ENCODE measurements at places on chromosomes 3 and 15.

- DNase-seq = no peak
Measured at GRCh38 chr3:184545769-184546168, 15.8 kb upstream of the EPHB3 start.

- DNase-seq = no peak
Measured at GRCh38 chr3:173529062-173529711, 131.6 kb downstream of the NLGN1 start.

DNA sequence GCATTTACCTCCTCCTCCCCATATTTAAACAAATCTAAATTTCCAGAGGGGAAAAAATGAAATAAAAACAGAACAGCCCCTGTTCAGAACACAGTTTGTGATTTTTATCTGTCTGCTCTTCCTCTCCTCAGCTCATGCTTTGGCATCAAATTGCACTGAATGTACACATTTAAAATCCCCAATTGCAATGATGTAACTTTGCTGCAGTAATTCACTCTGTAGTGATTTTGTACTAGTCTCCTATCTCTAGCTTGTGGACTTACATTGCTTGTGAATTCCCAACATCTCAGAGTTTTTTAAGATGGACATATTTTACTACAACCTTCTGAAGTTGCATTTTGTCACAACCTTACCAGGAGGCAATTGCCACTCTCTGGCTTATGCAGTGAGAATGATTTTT, 81.6 kb upstream of the ROBO2 start:
- DNase-seq = no peak

DNA sequence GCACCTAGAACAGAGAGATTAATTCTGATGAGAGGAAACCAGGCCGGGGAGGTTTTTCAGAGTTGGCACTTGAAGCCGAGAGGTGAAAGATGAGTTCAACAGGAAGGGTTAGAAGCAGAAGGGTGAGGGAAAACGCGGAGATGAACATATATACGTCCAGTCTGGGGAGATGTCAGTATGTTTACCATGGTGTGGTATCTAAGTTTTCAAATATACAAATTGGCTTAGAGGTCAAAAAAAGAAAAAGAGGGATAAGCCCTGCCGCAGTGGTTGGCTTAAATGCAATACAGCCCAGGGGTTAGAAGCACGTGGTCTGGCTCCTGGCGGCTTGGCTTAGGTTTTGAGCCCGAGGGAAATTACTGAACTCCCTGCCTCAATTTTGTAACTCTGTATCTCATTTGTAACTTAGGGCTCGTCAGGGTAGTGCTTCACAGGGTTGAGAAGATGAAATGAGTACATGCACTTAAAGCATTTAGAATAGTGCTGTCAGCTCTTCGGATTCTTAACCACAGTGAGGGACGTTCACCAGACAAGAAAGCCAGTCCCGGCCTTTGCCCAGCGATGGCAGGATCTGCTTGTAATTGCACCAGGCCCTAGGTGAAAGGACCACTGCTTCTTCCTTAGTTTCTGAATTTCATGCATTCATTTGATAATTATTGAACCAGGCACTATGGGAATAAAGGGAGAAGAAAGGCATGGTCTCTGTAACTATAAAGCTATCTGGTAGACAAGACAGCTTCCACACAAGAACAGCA, 6.4 kb downstream of the HES1 start:
- no peak for DNase-seq

DNA sequence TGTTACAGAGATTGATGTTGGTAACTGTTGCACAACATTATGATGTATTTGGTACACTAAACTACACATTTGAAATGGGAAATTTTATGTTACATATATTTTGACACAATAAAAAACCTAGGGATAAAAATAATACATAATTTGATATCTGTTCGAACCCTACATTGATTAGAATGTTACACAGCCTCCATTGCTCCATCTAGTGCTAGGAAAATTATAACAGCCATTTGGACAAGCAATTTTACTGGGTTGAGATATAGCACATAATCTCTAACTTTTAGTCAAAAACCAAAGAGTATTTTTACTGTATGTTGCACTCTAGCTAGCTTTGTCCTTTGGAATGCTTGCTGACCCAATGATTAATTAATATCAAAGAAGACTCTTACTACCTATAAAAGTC, 108.1 kb downstream of the LSAMP start:
- DNase-seq = no peak

DNA sequence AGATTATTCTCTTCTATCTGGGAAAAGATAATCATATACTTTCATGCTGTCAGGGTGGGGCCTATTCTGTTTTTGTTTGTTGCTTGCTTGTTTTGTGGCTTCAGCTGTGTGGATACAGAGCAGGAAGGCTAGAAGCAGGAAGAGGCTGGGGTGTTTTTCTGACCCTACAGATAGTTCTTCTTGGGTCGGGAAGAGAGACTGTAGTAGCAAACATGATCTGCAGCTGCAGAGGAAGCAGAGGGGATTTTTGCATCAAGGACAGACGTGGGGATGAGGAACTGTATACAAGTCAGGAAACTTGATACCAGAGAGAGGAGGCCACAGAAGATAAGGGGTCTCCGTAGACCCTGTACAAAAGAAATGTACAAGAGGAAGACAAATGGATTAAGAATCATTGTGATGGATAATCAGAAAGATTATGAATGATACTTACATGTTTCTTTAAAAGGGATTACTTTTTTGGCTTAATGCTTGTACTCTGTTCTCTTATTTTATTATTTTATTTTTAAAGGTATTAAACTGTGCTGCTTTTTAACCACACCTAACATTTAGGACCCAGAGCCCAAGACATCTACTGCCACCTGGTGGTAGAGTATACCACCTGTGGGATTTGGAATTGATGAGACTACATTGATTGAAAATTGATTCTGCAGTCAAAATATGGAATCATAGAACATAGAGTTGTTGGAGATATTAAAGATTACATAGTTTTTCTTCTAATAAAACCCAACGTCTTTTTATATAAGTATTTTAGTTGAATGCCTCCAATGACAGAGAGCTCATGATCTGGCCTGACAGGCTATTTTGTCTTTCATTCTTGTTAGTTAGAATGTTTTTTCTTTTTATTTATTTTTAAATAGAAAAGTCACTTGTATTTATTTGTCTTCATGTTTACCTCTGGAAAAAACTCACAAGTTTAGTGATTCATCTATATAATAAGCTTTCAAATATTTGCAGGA, 87.3 kb upstream of the ROPN1 start:
- DNase-seq = no peak

DNA sequence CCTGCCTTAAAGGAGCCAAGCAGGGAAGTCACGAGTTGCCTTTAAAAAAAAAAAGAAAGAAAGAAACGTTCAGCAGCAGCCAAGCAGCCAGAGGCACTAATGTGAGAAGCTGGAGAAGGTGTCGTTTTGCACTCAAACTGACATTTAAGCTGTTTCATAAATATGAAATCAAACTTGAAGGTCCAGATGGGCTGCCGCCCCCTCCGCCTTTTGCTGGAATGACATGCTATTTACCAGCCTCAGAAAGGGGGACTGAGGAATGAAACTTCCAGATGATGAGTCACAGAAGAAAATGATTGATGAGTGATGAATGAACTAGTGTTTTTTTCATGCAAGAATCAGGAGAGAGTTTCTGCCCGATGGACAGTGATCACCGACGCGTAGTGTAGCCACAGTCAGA, 396.8 kb downstream of the IGSF11 start:
- DNase-seq = no peak

DNA sequence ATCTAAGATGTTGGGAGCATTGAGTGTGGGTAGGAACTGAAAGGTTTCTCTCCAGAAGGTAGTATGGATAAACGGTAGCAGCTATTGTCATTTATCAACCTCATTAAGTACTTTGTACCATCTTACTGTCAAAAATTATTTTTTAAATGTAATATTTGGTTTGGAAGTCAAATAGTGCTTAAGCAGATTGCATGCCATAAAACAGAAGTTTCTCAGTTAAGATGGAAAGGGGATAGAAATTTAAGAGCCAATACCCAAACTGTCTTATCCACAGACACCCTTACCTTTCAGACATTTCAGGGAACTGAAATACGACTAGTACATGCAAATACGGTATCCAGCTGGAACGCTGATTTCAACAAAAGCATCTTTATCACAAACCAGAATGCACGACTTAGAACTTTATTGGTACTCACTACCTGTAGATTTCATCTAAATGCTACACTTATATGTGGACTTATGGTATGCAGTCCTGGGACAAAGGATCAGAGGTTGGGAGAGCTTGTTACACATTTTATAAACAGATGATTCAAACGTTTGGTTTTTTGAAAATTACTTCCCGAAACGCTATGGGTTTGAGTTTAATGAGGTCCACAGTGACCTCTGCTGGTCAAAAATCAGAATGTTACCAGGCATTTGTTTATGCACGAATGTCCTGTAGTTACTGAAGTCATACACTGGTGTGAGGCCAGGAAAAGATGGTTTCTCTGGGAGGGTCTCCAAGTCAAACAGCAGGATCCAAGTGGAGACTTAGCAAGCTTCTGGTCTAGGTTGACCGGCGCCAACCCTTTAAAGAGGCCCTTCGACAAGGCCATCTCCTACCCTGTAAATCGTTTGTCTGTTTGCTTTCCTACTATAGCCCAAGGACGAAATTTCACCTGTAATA, 45.7 kb upstream of the DUT start:
- DNase-seq = no peak

GRCh38 chr3:151924753-151925152, 51.3 kb downstream of the SUCNR1 start:
- no peak for DNase-seq

DNA sequence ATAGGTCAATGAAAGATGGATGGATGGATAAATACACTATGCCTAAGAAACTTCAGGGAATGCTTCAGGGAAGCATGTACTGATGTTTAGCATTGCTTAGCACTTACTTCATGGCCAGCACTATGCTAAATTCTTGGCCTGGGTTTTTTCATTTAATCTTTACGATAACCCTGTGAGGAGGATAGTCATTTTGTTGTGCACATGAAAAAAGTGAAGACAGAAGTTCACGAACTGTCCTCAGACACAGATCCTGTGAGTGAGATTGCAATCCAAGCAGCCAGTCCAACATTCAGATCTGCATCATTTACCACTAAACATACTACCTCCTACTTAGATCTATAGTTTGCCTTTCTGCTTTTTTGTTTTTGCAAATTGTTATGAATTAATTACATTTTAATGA, 510.8 kb upstream of the AGTR1 start:
- DNase-seq = no peak

GRCh38 chr3:197026481-197026866, 3.1 kb downstream of the MELTF start:
- no peak for DNase-seq

DNA sequence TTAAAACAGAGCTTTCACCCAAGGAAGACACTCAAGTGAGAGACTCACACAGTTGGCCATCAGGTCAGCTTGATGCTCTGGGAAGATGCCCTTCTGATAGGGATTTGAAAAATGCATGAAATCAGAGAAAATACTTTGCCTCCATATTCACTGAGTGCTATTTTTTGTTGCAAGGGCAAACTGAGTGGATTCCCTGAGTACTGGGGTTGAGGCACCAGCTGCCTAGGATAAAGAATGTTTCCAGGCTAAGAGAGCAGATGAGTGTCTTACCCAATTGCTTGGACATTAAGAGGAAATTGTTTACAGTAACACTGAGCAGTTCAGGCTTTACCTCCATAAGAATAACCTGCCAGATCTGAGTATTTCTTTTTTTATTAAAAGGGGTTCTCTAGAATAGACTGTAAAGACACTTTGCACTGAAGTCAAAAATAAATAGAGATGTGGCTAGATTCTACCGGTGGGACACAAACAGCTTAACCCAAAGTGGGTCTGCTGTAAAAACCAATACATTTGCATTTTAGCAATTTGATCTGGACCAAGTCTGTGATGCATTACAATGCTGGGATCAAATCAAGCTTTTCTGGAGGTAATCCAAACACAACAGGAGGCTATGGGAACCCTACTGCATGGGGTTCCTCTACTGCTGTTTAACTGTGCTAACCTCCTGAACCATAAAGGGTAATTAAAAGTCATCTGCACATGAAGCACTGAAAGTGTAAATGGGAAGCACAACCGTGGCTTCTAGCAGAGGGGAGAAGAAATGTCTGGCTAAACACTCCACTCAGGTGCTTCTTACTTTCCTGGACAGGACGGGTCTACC, 238.8 kb upstream of the WNT5A start:
- DNase-seq = no peak

- no peak for DNase-seq
Measured at GRCh38 chr3:106530367-106530766, 661.6 kb upstream of the CBLB start.

Measured in stimulated activated CD4-positive, alpha-beta T cell treated with anti-CD3 and anti-CD28 coated beads, Interleukin-4, amount 100 ng/mL, for 1 hour (primary cell).